ENCODE measurements at places on chromosomes 13 and 19.

DNA sequence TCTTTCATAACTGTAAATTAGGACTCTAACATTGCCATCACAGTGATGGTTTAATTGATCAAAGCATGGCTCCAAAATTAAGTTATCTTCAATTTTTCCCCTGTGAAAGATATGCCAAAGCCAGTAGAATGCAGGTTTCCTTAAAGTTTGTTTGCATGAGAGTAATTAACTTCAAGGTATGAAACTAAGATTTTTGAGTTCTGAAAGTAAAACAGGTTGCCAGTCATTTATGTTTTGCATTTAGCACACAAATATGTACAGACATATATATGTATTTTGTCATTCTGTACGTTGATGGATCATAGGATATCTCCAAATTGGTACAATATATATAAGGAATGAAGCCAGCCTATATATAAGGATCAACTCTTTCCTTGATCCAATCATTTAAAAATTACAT, 23.6 kb upstream of the NDFIP2 start:
- no peak for DNase-seq

GRCh38 chr13:44565881-44566280, 10.2 kb downstream of the TSC22D1 start:
- no peak for DNase-seq

DNA sequence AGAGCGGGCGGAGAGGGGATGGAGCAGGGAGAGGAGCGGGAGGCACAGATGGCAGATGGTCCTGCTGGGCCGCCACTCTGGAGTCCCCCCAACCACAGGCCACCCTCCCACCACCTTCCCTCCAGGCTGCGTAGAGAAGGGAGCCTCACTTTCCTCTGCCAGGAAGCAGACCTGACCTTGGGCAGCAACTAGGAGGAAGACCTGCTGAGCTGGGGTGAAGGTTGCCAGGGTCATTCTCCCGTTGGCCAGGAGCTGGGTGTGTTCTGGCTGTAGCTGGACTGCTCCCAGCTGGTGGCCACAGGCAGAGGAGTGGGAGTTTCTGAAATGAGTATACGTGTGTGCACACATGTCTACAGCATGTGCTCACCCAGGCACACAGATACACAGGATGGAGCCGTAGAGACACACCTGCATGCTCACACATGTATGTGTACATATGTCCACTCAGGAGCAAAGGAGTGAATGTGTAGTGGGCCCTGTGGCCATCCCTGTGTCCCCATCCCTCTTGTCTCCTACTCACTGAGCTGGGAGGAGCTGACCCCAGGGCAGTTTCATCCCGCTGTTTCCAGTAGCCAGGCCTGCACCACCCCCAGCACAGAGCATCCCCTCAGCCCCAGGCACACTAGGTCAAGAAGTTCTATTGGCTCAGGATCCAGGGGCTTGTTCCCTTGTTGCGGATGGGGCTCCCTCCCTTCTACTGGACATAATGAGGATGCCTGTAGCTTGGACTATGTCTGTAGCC, 53.0 kb downstream of the CHST8 start:
- DNase-seq: no peak

GRCh38 chr13:75670496-75670895, 34.4 kb downstream of the LMO7 start:
- DNase-seq: no peak

DNA sequence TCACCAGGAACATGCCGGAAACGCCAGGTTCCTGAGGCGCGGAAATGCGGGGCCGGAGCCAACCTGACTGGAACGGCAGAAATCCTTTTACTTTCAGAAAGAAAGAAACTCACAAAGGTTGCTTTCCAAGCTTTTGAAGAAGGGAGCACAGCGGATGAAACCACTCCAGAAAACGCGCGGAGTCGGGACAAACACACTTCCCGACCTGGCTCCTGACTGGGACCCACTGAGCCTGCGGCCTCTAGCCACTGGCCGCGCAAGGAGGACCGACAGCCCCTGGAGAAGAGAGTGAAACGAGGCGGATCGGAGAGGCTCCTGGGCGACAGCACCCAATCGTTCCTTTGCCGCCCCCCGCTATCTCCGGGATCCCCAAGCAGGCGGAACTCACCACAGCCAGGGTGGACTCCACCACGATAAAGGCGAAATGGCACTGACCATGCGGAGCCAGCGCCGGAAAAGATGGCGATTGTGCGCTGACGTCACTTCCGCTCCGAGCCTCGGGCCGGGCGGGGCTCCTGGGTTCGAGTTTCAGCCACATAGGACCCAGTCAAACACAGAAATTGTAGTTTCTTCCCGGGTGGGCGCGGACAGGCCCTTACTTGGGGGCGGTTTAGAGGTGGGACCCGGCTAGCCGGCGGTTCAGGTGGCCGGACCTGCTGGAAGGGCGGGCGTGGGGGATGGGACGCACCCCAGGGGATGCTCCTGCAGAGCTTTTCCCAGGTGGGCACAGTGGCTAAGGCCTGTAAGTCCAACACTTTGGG, at the start of gene ZNF121:
Gene ZNF121, minus strand, starts transcription at position 432 of the 761 bp plus-strand sequence. CDS start 16,407 bp downstream, outside the sequence.
- DNase-seq: peak; percentile 63

GRCh38 chr19:39390451-39390750, 505 bp downstream of the PAF1 start:
- DNase-seq: no peak

DNA sequence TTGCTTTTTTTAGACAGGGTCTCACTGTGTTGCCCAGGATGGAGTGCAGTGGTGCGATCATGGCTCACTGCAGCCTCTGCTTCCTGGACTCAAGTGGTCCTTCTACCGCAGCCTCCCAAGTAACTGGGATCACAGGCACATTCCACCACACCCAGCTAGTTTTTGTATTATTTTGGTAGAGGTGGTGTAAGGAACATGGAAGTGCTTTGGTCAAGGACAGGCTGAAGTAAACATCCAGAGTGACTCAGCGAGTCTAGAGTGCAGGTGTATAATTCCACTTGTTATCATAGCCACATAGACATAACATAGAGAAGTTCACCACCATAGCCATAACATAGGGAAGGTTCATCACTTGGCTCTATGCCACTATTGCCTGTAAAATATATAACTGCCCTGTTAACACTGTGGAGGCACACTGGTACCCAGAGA, 98.6 kb downstream of the RBM26 start:
- no peak for DNase-seq

GRCh38 chr19:3359919-3360420, 6.4 kb upstream of the NFIC start:
- no peak for DNase-seq

DNA sequence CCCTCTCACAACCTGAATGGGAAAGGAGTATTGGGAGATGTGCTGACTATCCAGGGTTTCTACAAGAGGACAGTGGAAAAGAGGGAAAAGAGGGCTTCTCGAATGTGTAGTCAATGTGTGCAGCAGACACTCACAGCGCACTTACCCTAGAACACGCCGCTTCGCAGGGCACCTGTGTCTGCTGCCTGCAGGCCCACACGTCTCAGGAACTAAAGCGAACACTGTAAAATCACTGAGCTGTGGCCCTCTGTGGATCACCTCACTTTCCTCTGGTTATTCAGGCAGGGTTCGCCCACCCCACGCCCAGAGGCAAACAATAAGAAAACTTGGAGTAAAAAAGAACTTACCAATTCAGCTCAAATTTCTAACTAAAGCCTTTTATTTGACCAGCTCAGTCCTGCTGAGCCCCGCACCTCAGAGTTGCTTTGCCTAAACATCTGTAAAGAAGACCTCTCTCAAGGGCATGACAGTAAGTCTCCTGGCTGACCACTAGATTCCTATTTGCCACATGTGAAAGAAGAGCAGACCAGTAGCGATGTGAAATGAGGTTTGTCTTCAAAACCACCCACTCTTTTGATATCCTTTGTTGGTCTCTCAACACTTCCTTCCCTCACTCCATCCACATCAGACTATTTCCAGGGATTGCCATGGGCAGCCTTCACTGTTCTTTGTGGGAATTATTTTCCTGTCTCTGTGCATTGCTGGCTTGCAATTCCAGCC, 19.3 kb upstream of the DOCK9 start:
- no peak for DNase-seq

DNA sequence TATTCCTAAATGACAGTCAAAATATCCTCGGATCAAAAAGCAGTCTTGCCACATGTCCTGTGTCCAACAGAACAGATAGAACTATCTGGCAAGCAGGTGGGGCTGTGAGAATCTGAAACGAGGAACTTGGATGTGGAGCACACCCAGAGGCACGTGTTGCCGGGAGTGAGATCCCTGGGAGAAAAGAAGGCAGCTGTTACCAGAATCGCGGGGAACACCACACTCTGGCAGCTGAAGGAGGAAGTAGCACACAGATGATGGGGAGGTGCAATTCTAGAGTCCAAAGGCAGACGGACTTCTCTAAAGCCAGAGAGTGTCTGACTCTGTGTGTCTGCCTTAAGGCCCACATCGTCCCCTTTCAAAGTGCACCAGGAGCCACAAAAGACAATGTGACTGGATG, 22.3 kb downstream of the SLC7A1 start:
- no peak for DNase-seq

DNA sequence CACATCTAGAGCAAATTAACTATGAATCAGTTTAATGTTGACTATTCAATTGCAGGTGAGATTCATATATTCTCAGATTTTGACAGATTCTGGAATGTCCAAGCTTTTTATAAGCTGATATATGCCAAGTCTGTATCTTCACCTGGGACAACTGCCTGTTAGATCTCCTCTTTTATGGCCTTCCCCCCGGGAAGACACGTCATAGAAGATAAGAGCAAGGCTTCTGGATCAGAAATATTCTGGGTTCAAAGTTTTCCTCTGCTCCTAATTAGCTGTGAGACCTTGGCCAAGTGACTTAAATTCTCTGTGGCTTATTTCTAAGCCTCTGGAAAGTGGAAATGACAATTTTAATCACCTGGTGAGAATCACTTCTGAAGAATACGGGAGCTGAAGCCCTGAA, 187.5 kb downstream of the OXGR1 start:
- no peak for DNase-seq

DNA sequence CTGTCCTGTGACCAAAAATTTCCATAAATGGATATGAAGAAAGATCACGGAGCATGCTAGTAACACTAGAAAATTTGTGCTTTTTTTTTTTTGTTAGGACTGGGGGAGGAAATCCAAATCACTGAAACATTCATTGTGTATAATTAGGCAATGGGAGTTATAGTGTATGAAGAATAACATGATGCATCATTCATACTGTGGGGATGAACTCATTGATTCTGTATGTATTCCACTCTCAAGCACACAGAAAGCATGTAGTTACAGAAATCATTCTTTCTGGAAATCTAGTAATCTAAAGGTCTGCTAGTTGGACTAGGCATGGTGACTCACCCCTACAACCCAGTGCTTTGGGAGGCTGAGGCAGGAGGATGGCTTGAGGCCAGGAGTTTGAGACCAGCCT, 749.7 kb downstream of the DIAPH3 start:
- DNase-seq: no peak

- DNase-seq: no peak
These were observed 43.7 kb upstream of the ADGRE5 start for GRCh38 chr19:14337510-14337909.

GRCh38 chr13:112270951-112271350, 105.2 kb upstream of the SPACA7 start:
- DNase-seq: no peak

DNA sequence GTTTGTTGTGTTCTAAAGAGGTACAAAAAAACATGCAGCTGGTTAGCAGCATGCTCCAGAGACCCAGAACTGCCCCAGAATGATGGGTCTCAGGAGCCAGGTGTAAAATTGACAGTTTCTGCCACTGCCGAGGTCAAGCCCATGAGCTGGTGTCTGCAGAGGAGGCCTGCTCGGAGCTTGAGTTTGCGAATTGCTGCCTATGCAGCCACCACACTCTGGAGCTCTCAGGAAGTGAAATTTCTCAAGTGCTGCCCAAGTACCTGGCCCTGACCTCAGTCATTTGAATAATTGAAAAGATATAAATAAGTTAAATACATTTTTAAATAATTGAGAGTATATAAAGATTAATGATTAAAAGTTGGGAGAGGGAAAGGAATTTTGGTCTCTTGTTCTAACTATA, 66.4 kb downstream of the ZAR1L start:
- DNase-seq: no peak

DNA sequence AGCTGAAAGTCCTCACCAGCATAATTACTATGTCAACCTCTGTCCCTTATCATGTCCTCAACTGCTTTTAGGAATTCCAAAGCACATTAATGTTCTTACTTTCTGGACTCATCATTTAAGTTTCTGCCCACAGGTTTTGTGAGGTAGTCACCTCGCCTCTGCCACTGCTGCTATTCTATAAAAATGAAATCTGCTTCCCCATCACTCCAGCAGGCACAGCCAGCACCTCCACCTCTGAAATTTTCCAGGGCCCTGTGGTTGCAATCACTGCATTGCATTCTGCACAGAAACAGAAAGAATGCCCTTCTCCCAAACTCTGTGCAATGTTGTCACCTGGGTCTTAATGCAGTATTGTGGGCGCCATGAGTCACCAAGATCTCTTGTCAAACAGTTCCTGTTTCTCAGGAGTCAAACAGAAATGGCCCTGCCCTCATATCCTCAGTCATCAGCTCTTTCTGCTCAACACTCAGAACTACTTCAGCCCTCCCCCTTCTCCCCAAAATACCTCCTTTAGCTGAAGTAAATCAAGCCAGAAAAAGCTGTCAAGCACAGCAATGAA, 529.2 kb upstream of the NBEA start:
- DNase-seq: no peak

DNA sequence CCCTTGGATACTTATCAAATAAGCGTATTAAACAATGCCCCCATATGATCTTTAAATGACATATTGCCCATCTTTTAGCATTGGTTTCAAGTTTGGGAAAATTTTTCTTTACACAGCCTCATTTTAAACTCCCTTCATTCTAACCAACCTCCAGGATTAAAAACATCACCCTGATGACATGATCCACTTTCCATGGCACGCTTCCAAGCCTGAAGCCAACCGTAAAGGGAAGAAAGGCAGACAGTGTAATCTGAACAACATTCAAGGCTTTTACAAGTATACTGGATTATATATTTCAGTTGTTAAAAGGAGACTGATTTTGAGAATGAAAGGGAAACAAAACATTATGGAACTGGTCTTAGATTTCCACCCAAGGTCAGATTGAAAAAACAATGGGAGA, 1721.9 kb downstream of the OLFM4 start:
- no peak for DNase-seq

GRCh38 chr13:39527961-39528660, 74.9 kb downstream of the LHFPL6 start:
- DNase-seq: no peak

DNA sequence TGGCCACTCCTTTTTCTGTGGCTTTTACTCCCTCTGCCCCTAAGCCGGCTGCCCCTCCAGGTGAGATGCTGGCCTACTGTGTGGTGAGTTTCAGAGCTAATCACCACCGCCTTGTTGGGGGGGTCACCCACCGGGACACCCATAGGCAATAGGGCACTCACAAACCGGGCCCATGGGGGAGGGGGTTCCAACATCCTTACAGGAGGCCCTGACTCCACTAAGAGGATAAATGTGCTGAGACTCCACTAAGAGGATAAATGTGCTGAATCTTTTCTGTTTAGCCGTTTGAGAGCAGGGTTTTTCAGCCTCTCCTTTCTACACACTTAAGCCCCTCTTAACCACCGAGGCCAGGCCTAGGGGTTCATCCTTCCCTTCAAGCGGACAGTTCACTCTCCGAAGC, 73.7 kb downstream of the SLC15A1 start:
- DNase-seq: no peak

- no peak for DNase-seq
These were observed 215.1 kb upstream of the SPRY2 start for GRCh38 chr13:80555796-80556678.

GRCh38 chr13:34617473-34618083, 324.5 kb upstream of the NBEA start:
- DNase-seq: no peak
